ENCODE measurements at places on chromosomes 13 and 19. TPM values are rescaled to one million over a fixed set of nuclear protein-coding genes. Genes with fewer than 3 reads are reported as not detected.
A peak's percentile ranks its signal among the peaks of the same experiment; 100 is the strongest.

GRCh38 chr19:3979674-3980352 lies 5.5 kb downstream of the EEF2 start:
- no peak for DNase-seq

DNA sequence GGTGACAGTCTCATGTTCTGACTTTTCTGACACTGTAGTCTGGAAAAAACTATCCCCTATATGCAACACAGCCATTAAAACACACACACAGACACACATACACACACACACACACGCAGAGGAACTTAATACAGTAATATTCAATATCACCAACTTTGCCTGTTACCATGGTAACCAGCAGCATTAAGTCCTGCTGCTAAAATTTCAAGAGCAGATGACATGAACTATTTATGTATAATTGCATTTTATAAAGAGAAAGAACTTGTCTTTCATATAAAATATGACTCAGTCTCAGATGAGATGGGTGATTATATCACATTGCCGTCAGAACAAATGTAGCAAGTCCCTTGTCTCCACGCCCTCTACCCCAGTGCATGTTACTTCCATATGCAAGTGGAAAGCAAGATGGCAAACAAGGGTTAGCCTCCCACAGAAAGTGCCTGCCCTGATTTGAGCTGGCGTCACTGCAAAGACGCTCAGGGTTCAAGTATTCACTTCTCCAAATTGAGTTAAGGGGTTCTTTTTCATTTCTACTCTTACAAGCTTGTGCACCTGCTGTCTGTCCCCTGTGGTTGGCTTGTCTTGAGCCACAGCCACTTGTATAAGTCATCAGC lies 576.8 kb downstream of the UQCRFS1 start:
- no peak for DNase-seq

- DNase-seq = no peak
Observed at GRCh38 chr19:42071247-42071646, 1.2 kb upstream of the GRIK5 start.

DNA sequence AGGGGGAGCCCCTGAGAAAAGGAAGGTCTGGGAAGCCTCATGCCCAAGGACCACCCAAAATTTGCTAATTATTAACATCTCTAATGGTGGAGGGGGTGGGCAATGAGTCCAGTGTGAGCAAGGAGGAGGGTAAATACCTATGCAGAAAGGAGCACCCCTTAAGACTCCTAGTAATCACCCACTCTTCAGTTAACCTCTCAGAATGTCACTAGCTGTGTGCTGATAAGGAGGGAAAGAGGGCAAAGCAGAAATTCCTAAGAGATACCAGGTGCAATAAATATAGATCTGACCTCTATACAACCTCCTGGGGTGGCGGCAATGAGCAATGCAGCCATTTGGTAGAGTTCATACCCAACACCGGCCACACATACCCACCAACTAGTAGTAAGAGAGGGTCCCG lies 12.7 kb upstream of the DPY19L3 start:
- no peak for DNase-seq

DNA sequence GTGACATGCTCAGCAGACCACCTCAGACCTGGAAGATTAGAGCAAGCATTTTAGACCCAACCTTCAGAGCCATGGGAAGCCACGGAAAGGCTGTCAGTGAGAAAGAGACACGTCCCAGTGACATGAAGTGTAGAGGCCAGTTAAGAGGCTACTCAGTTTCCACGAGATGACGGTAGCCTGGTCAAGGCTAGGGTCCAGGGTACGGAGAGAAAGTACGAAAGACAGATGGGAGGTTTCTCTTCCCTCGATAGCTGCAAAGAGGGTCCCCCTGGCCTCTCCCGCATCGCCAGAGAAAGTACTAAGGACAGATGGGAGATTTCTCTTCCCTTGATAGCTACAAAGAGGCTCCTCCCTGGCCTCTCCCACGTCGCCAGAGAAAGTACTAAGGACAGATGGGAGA lies 8.6 kb downstream of the ZSCAN5A start:
- no peak for DNase-seq

DNA sequence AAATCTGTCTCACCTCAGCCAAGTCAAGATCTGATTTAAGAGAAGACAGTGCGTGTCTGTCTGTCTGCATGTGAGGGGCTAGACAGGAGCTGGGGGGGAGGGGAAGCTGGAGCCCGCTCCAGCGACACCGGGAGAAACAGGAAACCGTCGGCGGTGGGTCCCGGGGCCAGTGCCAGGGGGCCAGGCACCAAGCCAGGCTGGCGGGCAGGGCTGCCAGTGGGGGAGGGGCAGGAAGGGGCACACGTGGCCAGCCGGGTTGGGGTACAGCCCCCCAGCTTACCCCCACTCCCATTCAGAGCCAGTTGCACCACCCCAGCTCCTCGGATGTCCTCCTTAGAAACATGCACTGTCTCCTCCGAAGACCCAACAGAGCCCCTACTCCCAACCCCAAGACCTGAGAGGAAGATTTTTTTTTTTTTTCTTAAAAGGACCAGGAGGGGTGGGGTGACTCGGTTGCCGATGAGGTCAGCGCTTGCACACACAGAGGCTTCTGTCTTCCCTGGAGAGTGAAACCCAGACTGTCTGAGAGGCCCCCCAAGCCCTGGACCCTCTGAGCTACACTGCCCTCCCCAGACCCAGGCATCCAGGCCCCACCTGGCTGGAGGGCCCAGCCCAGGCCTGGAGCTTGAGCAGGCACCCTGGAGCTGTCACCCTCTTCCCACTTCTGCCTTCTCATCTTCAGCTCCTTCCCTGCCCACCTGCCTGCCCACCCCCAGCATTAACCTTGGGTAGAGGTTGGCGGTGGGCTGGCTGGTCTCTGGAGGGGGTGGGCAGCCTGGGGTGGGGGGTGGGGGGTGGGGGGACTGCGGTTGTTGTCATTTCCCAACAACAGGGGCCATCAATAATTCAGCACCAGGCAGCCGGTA lies 4.0 kb downstream of the ERF start:
- DNase-seq = no peak

DNA sequence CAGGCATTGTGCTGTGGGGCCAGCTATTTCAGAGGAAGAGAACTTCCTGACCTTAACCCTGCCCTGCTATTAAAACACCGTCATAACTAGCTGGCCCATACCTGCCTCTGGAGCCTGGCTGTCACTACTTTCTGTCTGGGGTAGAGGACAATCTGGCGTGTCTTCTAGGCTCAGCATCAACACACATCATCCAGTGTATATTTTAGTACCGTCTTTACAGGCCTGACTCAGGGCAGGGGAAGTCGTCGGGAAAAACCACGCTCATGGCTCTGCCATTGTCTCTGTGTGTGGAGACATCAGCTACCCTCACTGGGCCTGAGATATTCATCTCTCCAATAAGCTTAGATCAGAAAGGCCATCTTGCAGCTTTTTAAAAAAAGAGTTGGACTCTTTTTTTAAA lies 151.1 kb downstream of the KATNAL1 start:
- no peak for DNase-seq

DNA sequence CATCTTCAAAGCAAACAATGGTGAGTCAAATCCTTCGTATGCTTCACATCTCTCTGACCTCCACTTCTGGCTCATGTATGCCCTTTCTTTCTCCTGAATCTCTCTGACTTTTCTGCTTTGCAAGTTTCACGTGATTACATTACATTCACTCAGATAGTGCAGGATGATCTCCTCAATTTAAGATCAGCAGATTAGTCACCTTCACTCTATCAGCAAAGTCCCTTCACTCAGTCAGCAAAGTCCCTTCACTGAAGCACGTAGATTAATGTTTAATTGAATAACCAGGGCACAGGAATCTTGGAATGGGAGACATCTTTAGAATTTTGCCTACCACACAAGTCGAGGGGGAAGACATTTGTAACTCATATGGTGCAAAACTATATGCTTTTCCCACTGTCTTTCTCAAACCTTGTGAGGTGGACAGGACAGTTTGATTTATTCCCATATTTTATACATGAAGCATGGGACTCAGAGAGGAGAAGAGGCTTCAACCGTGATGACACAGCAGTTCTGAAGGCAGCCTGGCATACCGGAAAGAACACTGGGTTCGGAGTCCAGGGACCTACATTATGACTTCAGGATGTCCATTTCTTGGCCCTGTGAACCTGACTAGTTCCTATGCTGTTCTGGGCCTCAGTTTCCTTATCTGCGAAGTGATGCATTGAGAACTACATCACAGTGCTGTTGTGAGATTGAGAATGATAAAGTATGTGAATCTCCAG lies 23.3 kb downstream of the SIGLECL1 start:
- no peak for DNase-seq

- no peak for DNase-seq
Observed at GRCh38 chr13:90188351-90188636, 1159.2 kb upstream of the MIR17HG start.

DNA sequence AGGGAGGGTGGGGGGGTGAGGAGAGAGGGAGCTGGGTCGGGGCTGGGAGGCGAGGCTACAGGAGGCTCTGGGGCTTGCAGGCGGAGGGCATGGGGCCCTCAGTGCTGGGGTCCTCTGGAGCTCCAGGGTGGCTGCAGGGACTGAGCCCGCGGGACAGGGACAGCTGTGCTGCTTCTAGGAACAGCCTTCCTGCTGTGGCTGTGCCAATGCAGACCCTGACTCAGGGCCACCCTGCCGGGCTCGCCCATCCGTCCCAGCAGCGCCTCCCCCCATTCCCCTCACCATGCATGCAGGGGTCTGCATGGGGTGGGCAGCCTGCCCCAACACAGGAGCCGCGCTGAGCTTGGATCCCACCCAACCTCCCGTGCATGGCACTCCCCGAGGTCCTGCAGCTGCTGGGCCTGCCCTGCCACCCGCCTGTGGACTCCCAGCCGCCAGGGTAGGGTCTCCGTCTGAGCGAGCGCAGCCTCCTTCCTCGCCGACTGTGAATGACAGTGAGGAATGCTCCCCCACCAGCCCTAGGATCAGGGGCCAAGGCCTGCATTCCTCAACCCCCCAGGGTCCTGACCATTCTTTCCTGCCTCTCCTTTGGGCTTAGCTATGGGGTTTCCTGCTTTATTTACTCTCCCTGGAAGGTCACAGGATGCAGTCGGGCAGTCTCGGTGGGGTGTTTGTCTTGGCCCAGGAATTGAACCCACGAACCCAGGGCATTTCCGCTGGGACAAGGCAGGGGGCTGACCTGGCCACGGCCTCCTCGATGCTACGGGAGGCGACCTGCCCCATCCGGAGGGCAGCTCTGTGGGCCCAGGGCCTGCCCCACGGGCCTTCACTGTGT lies 23.4 kb downstream of the CEBPG start:
- DNase-seq = peak; percentile 49

DNA sequence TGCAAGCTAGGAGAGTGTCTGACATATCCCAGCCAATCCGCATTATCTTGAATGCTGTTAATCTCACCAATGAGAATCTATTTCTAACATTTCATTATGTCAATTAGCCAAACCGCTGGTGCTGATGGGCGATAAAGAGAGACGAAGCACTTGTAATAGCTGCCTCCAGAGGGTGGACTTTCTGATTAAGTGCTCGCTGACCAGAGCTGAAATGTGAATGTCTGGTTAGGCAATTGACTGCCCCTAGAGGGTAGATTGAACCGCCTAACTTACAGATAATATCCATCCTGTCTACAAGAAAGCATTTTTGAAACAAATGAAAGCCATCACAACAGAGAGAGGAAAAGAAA lies 552 bp upstream of the GRWD1 start:
- peak; percentile 83 for DNase-seq

GRCh38 chr19:41564515-41565378 lies 11.2 kb upstream of the CEACAM21 start:
- peak; percentile 32 for DNase-seq

DNA sequence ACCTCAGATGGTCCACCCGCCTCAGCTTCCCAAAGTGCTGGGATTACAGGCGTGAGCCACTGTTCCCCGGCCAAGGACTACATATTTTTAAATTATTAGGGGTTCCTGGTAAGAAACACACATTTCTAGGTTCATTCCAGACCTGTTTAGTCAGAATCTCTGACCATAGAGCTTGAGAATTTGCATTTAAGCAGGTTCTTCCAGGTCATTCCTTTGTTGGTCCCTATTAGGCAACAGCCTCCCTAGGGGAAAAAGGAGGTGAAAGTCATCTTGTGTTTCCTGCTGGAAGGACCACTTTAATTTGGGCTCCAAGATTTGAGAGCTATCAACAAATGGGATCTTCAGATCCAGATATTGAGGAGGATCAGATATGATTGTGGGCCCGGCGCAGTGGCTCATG lies 16.3 kb downstream of the S1PR2 start:
- DNase-seq = no peak

DNA sequence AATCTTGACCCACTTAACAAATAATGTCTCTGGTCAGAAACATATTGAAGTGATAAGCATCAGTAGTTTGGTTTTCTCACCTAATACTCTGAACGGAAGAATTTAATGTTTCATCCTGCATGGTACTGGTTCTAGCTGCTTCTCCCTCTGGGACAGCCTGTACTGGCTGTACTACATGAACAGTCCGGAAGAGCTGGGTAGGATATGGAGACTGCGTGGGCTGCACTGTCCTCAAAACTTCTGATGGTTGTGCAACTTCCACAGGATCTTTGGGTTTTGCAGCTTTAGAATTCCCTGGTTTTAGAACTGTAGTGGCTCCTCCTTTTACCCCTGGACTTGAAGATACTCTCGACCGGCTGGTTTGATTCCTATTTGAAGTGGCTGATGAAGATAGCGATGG lies 78.3 kb downstream of the ELF1 start:
- DNase-seq = no peak

DNA sequence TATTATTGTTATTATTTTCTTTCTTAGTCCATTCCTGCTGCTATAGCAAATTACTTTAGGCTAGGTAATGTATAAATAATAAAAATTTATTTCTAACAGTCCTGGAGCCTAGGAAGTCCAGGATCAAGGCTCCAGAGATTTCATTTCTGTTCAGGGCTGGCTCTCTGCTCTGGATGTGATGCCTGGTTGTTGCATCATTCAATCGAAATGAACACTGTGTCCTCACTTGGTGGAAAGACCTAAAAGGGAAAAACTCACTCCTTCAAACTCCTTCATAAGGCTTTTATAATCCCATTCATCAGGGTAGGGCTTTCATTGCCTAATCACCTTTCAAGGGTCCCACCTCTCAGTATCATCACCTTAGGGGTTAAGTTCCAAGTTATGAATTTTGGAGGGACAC lies 395.0 kb downstream of the EFNB2 start:
- DNase-seq = no peak

DNA sequence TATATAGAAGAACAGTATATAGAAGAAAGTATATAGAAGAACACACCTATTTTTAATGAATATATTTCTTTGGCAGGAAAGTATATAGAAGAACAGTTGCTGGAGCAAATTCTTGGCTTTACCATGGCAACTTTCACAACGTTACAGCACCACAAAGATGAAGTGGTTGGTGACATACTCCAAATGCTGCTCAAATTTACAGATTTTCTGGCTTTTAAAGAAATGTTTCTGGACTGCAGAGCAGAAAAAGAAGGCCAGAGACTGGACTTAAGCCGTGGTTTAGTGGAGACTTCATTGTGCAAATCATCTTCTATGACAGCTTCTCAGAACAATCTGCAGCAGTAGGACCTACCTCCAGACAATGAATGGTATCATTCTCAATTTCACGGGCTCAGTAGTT lies 24.3 kb upstream of the RFXAP start:
- DNase-seq = no peak

LGALS7B gene
- total RNA-seq = not detected

ZIK1 gene
- total RNA-seq = 35.1 TPM

GSX1 gene
- total RNA-seq = not detected

DLL3 gene
- 0.37 TPM for total RNA-seq

HOMER3 gene
- total RNA-seq = 66.9 TPM

C19orf67 gene
- not detected for total RNA-seq

IGFL1 gene
- total RNA-seq = not detected

IGFL2 gene
- total RNA-seq = not detected

CPAMD8 gene
- total RNA-seq = 36.8 TPM

KLF5 gene
- total RNA-seq = 0.84 TPM

ACTMAP gene
- 4.3 TPM for total RNA-seq

TNNI3 gene
- total RNA-seq = 22.2 TPM

VSTM1 gene
- total RNA-seq = not detected

HDGFL2 gene
- 166 TPM for total RNA-seq

Measured in neural progenitor cell (in vitro differentiated cells).